CD4-positive, alpha-beta T cell (primary cell): ENCODE measurements at places on chromosomes 7 and 10.

DNA sequence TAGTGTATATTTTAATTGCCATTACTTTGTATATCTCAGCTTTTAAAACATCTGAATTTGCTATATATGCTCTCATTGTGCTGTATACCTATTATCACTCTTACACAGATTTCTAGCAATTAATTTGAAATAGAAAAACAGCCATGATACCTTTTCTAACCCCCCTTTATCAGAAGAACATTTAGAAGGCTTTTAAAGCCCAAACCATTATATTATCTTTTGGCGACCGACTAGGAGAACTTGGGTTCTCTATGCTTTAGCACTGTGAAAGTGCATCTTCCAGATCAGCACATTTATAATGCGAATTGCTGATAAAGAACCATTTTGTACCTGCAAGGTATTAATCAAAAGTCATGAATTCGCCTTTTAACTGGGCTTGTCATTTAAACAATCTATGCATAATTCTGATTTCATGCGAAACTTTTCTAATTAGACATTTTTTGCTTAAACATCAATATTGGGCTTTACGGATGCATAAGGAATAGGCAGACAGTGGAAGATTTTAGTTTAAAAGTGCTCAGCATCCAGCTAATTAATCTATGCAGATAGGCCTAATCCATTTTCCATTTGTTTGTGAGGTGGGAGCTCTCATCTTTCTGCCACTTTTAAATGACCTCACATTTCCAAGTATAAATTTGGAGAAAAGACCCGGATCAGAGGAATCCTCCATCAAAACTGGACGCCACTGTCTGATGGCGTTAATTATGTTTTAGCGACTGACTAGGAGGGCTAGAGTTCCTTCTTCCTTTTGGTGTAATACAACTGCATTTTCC lies 1.2 kb upstream of the MLLT10 start:
- no peak for DNase-seq
- H3K36me3 ChIP-seq: peaks cover 2% of the 10 kb centered on the region
- peaks cover 19% of the 10 kb centered on the region for H3K4me1 ChIP-seq
- H3K27ac ChIP-seq: peak overlapping the region; percentile 83

- H3K27me3 ChIP-seq: no peaks in the 10 kb centered on the region
- no peaks in the 10 kb centered on the region for H3K4me1 ChIP-seq
- DNase-seq: no peak
- H3K4me3 ChIP-seq: no peak overlapping the region
These were observed 222.9 kb downstream of the MTERF1 start for GRCh38 chr7:91657483-91658071.

DNA sequence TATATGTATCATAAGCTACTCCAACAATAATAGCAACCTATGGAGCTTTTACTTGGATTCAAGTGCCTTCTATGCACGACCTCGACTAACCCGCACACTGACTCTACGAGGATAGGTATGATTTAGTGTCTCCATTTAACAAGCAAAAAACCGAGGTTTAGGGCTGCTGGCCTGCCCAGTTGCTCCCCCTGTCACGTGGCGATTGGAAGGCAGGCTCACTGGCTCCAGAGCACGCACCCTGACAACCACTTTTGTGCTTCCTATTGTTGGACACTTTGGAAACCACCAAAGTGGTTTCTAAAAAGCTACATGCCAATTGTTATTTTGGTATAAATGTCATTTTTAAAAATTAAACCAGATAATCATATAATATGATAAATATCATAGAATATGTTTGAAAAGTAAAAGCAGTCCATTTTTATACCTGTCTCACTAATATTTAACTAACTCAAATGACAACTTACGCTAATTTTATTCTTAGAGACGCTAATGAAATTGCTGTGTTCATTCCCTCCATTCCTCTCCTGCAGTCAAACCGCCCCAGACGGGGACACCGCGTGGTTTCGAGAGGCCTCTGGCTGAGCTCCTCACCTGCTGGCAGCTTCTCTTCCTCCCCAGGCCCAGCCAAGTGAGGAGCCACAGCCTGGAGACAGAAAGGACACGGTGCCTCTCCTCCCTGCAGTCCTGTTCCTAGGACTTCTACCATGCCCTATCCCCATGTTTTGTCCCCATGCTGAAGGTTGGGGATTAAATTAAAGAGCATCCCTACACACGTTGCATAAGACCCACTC lies 22.2 kb upstream of the RHEB start:
- peaks cover 3% of the 10 kb centered on the region for H3K4me1 ChIP-seq
- no peak for DNase-seq
- H3K27ac ChIP-seq: no peak overlapping the region
- no peaks in the 10 kb centered on the region for H3K36me3 ChIP-seq
- no peak overlapping the region for H3K4me3 ChIP-seq

DNA sequence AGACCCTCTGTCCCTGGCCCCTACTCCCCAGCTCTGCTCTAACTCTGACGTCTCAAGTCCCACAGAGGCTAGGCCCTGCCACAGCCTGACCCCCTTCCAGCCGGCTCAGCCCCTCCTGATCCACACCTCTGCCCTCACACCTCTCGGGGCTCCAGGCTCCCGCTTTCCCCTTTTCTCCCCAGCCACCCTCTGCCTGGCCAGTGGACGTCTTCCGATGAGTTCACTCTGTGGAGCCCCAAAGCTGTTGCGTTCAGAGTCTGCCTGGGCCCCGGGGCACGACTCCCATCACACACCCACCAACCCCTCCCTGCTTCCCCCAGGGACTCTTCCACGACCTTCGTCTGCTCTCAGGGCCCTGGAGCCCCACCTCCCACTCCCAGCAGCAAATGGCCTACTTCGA lies 18.4 kb upstream of the TBRG4 start:
- H3K4me1 ChIP-seq: no peaks in the 10 kb centered on the region
- H3K36me3 ChIP-seq: no peaks in the 10 kb centered on the region
- no peak overlapping the region for H3K4me3 ChIP-seq
- DNase-seq: no peak
- H3K27ac ChIP-seq: no peak overlapping the region

GRCh38 chr7:107394276-107394675 lies 75.6 kb upstream of the GPR22 start:
- H3K4me3 ChIP-seq: no peak overlapping the region
- DNase-seq: no peak
- H3K4me1 ChIP-seq: no peaks in the 10 kb centered on the region
- no peaks in the 10 kb centered on the region for H3K27me3 ChIP-seq

- DNase-seq: no peak
- H3K36me3 ChIP-seq: peaks cover 2% of the 10 kb centered on the region
- no peaks in the 10 kb centered on the region for H3K4me1 ChIP-seq
- no peak overlapping the region for H3K27ac ChIP-seq
- no peaks in the 10 kb centered on the region for H3K27me3 ChIP-seq
- H3K4me3 ChIP-seq: no peak overlapping the region
These were observed 76.0 kb downstream of the SPDYE5 start for GRCh38 chr7:75567948-75568595.

DNA sequence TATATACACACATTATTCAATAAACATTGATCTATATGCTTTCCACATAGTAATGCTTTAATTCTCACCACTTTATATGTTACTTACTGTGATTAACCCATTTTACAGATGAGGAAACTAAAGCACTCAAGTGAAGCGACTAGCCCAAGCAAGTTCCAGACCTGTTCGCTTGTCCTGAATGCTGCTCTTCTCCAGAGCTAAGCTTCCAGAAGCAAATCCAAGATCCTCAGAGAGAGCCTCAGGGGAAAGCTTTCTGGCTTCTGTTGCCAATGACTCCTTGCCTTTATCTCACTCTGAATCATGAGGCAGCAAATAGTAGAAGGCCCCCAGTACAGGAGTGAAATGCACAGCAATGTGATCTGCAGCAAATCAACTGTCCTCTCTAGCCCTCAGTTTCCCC lies 32.2 kb downstream of the XPNPEP1 start:
- peaks cover 38% of the 10 kb centered on the region for H3K36me3 ChIP-seq
- no peaks in the 10 kb centered on the region for H3K27me3 ChIP-seq
- no peak overlapping the region for H3K4me3 ChIP-seq
- no peak overlapping the region for H3K27ac ChIP-seq
- no peak for DNase-seq
- H3K4me1 ChIP-seq: peaks cover 13% of the 10 kb centered on the region
